ENCODE measurements at places on chromosomes 5 and 9.

- no peak for DNase-seq
Observed at GRCh38 chr9:88011005-88011766, 36.9 kb upstream of the CDK20 start.

- no peak for DNase-seq
Observed at GRCh38 chr5:93623153-93623552, 40.1 kb downstream of the NR2F1 start.

DNA sequence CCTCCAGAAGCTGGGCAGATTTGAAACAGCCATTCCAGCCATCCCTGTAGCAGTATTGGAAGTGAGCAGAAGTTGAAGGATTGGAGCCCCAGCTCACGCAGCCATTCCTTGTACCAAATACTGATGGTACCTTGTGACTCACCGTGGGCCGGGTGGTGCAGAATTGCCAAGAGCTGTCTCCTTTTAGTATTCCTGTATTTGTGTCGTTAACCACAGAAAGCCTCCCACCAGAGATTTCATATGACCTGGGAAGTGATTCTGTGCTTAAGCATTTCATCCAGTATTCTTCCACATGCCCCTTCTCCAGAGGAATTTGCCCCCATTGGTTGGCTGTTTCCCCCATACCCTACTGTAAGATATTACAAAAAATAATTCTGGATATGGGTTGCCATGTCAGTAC is 17.7 kb upstream of the TLX3 start:
- no peak for DNase-seq

- DNase-seq, result no peak
Observed at GRCh38 chr5:76720988-76721569, 5.2 kb downstream of the F2R start.

- no peak for DNase-seq
Observed at GRCh38 chr9:90547896-90548295, 94.7 kb downstream of the DIRAS2 start.

GRCh38 chr5:173679909-173680630 is 63.6 kb upstream of the BOD1 start:
- DNase-seq, result no peak

DNA sequence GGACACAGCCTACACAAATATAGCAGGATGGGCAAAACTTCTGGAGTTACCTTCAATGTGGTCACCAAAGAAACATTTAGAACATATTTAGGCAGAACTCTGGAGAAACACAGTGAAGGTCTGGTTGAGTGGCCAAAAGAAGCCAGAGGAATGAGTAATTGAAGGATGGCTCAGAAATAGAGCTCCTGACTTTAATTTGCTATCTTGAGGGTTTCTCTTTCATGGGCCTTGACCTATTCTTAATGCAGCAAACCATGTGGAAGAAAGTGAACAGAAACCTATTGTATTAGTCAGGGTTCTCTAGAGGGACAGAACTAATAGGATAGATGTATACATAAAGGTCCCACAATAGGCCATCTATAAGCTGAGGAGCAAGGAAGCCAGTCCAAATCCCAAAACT is 650.5 kb downstream of the ACTL7B start:
- no peak for DNase-seq

DNA sequence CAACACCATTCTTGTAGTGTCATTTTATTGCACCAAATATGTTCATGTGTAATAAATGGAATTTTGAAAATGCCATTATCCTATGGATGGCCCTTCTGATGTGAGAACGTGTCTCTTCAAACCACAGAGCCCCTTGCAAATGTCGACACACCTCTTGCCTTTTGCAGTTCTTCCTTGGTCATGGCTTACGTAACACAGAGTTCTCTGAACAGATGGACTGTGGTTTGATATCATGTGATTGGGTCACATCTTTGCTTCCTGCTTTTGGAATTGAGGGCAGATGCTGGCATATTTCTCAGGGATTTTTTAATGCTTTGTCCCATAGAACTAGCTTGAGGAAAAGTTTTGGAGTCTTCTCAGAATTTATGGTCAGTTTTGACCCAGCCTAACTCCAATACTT is 4.6 kb downstream of the TGFBR1 start:
- DNase-seq, result no peak

- no peak for DNase-seq
Observed at GRCh38 chr9:134842321-134842720, 38.3 kb upstream of the FCN2 start.

DNA sequence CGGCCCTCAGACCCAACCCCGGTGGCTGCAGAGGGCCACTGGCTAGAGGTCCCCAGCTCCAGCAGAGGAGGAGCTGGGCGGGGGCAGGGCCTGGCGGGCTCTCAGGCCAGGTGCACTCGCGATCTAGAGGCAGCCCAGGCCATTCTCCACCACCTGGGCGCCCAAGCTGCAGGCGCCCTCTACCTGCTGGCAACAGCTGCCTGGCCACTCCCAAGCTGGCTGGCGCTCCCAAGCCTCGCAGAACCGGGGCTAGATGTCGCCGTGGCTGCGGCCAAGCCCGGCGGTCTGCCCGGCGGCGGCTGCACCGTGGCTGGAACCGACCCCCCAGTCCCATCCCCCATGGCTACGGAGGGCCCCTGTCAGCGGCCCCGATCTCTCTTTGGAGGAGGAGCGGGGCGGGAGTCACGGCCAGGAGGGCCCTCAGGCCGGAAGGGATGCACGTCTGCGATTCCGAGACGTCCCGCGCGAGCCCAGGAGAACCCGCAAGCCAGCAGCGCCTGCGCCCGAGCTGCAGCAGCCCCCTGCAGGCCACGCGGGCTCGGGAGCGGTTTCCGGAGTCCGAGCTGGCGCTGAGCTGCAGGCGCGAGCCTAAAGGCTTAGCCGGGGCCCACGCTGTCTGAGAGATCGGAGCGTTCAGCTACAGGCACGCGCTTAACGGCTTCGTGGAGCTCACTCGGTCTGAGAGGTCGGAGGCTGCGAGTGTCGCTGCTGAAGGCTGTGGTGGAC is 44.3 kb upstream of the BICD2 start:
- DNase-seq, result no peak

DNA sequence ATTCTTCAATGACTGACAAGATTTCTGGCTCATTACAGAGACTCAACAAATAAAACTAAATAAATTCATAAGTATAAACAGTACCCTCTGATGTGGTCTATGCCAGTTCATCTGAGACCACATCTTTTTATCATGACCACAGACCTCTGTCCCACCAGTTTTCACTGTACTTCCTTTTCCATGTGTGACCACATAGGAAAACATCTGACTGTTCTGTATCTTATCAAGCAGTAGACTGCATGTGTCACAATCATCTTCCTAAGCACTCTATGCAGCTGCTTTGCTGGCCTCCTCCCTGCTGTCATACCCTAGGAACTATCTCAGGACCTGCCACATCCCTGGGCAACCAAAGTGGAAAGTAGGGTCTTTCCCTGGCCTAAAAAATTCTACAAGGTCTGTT is 205.0 kb upstream of the ZNF462 start:
- no peak for DNase-seq

- DNase-seq, result no peak
Observed at GRCh38 chr5:14408969-14409586, 172.5 kb upstream of the OTULINL start.

DNA sequence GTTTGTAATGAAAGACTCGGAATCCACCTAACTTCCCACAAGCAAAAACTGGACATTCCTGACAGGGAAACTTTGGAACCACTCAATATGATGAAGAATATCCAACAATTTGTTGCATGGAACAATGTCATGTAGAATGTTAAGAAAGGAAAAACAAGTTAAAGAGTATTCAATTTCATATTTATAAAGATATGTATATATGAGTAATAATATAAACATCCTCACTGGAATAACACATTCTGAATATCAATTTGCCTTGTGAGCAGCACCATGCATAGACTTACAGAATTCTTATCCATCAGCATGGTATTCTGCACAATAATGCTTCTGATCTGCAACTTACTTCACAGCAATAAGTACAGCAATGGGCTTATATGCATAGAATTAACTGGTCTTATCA is 650.3 kb downstream of the SEMA5A start:
- no peak for DNase-seq

GRCh38 chr9:130609163-130609562 is 29.8 kb downstream of the FUBP3 start:
- no peak for DNase-seq

DNA sequence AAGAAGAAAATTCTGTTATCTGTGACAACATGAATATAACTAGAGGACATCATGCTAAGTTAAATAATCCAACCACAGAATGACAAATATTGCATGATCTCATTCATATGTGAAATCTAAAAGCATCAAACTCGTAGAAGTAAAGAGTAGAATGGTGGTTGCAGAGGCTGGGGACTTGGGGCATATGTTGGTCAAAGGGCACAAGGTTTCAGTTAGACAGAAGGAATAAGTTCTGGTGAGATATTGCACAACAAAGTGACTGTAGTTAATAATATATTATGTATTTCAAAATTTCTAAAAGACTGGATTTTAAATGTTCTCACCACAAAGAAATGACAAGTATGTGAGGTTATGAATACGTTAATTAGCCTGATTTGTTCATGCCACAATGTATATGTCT is 24.8 kb downstream of the GRIA1 start:
- no peak for DNase-seq

DNA sequence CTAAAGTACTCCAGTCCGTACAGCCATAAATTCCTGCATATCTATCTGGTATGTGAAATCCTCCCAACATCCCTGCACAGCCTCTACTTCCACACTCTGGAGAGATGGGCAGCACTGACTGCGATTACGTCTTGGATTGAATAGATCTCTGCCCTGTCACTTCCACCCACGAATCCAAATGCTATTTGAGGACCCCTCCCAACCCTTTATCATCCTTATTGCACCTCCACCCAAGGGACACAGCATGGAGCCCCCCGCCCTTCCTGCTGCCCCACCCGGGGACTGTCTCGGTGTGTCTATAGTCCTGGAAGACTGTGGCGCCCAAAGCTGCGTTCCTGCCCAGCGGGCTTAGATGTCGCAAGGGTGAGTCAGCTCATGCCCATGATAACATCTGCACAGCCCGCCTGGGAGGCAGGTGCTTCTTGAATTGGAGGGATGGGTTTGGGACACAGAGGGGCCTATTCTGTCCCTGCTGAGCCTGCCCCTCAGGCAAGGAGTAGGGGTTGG is 105.7 kb upstream of the HAND1 start:
- no peak for DNase-seq

DNA sequence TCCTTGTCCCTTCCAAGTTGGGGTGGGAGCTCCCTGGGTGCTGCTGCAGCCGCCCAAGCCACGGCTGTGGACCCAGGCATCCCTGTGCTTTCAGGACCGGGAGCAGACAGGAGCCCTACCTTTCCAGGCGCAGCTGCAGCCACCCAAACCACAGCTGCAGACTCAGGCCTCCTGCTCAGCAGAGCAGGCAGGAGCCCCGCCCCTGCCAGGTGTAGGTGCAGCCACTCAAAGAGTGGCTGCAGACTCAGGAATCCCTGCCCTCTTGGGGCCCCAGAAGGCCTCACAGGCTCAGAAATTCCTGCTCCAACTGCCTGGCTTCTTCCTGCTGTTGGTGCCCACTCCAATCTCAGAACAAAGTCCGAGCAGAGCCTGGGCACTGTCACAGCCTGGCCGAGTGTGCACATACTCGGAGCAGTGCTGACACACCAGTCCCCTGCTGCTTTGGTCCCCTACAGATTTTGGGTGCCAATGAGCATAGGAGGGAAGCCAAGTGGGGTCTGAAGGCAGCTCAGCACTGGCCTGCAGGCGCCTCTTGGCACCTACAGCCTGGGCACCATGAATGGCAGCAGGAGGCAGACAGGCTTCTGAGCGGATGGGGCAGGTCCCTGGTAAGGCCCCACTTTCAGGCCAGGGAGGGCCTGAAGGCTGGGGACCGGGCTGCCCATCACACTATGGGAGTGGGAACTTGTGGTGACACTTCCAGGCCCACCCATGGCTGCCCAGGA is 6.0 kb upstream of the TESK1 start:
- DNase-seq, result no peak

GRCh38 chr9:18890372-18890771 is 142.6 kb downstream of the SAXO1 start:
- no peak for DNase-seq

DNA sequence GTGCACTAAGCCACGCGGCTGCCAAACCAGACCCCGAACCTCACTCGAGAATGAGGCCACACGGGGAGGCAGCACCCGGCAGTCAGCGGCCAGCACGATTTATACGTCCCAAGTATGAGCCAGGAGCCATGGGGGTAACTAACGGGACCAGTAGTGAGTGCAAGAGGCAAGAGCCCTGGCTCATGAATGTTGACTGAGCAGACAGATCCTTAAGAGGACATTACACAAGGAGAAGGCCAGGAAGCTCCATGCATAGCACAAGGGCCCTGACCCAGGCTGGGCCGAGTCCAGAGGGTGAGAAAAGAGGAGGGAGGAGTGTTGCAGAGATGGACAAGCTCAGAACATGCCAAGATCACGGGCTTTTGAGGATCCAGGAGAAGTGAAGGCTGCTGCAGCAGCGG is 58.6 kb upstream of the PHYKPL start:
- no peak for DNase-seq

GRCh38 chr9:121242959-121243346 is 25.0 kb upstream of the GSN start:
- no peak for DNase-seq

GRCh38 chr5:148290271-148291195 is 21.7 kb upstream of the SPINK7 start:
- DNase-seq, result no peak

DNA sequence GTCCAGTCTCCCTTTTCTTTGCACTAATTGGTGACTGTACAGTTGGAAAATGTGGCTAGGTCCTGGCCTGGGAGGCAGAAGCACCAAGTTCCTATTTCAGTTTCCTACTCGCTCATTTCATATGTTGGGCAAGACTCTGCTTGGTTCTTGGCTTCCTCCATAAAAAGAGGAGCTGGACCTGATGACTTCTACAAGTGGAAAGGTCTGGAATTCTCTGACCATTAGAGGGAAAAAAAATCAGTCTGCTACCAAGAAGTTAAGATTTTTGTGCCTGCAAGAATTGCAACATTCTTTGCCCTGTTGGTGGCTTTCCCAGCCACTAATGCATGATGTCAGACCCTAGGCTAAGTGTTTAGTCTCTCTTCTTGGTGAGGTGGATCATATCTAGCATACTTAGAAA is 91.5 kb downstream of the WDR41 start:
- DNase-seq, result no peak

GRCh38 chr9:9942764-9943424 is 669.9 kb downstream of the PTPRD start:
- peak; percentile 8 for DNase-seq

- no peak for DNase-seq
Observed at GRCh38 chr9:117744369-117744768, 40.2 kb downstream of the TLR4 start.

DNA sequence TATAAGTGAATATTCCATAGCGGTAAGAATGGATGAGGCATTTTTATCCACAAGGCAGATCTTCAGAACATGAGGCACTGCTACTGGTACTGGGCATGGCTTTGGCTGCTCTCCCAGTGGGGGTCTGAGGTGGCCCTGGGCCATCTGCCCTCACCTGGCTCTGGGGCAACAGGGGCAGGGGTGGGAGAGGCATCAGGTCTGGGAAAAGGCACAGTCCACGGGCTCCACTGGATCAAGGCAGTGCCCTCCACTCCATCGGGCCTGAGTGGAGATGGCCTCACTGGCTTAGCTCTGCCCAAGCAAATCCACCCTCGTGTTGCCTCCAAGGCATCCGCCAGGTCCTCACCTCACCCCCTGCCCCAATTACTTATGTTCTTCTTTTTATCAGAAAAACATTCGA is 10.9 kb upstream of the NKD2 start:
- DNase-seq, result no peak

- DNase-seq, result no peak
Observed at GRCh38 chr9:88017096-88017495, 42.8 kb upstream of the CDK20 start.

- no peak for DNase-seq
Observed at GRCh38 chr5:115415143-115415491, 118.7 kb upstream of the CCDC112 start.

- DNase-seq, result no peak
Observed at GRCh38 chr9:16377311-16377710, 493.2 kb downstream of the BNC2 start.
